Cardiac fibroblast (primary cell): ENCODE measurements at places on chromosomes 11 and 22.
A peak's percentile ranks its signal among the peaks of the same experiment; 100 is the strongest.

- DNase-seq, result peak; percentile 94
Measured at GRCh38 chr22:37196539-37197450, 8.7 kb upstream of the C1QTNF6 start.

GRCh38 chr22:32378707-32379272 lies 21.1 kb downstream of the RFPL3 start:
- peak; percentile 41 for DNase-seq

GRCh38 chr11:2678396-2678795 lies 21.4 kb downstream of the KCNQ1OT1 start:
- DNase-seq, result no peak

GRCh38 chr11:72239313-72239848 lies 4.6 kb downstream of the PHOX2A start:
- peak; percentile 62 for DNase-seq

DNA sequence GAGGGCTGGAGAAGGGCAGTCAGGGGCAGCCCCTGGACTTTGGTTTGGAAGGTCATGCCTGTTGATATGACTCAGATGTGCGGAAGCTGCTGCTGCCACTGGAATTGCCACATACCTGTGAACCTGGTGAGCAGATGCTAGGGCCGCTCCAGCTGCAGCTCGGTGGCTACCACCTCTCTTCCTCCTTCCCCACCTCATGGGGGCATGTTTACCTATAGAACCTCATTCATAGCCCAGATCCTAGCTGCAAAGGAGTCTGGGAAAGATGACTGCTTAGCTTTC lies 17.5 kb upstream of the TSPAN18 start:
- DNase-seq, result no peak

- no peak for DNase-seq
Measured at GRCh38 chr11:79434283-79434682, 6.5 kb downstream of the TENM4 start.
